ENCODE measurements at places on chromosomes 6 and 20. TPM values are rescaled to one million over a fixed set of nuclear protein-coding genes. Genes with fewer than 3 reads are reported as not detected.

DNA sequence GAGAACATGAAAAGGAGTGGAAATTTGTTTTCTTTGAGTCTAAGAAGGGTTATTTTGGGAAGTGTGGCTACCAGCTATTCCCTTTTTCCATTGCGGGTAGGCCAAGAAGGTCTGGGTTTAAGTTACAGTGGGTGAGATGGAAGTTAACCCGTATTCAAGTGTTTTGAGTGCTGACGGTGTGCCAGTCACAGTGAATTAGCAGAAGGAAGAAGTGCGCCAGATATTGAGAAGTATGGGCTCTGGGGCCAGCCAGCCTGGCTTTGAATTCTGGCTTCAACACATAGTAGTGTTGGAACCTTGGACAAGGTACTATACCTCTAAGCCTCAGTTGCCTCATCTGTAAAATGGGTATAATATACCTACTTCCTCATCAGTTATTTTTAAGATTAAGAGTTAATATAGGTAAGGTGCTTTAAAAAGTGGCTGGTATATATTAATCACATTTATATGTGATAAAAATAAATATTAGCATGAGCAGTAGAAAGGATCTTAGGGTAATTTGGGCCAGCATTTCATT lies 16.3 kb downstream of the ZNF76 start:
- DNase-seq, result no peak

DNA sequence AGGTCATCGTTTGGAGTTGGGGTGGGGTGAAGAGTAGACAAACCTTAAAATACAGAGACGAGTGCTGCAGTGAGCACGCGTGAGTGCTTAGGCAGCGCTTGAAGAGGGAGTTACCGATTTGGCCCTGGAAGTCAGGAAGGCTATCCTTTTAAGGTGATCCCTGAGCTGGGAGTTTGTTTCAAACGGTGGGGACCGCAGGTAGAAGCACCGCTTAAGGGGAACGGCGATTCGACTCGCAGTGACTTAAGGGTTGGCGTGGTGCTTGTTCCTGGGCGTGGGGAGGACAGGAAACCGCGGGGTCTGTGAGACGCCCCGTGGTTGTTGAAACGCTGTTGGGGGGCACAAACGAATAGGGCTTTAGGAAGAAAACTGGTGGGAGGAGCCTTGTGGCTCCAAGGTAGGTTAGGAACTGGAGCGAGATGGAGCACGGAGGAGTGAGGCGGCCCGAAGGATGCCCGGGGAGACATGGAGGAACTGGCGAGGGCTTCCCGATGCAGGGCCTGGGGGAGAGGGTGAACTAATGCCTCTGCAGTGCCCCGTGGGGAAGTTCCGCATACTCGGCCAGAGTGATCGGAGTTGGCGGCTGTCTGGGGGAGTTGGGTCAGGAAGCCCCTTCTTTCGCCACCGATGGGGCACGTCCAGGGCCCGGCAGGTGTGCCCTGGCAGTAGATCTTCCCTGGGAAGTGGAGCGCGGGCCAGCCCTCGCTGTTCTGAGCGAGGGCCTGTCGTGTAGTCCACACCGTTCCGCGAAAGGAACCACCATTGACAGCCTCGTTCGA lies 1.3 kb upstream of the CDYL start:
- peak; percentile 26 for DNase-seq

GRCh38 chr6:884570-884969 lies 191.6 kb upstream of the EXOC2 start:
- DNase-seq, result no peak

GRCh38 chr6:132598473-132598872 lies 8.9 kb upstream of the TAAR5 start:
- DNase-seq, result no peak

DNA sequence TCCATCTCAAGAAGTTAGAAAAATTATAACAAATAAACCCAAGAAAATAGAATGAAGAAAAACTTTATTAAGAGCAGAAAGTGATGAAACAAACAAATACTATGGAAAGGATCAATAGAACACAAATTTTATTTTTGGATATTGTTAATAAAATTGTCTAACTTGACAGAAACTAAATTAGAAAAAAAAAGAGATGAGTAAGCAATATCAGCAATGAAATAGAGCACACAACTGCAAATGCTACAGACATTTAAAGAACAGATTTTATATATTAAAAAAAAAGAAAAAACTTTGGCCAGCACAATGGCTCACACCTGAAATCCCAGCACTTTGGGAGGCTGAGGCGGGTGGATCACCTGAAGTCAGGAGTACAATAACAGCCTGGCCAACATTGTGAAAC lies 628.0 kb downstream of the EPHA7 start:
- DNase-seq, result no peak

DNA sequence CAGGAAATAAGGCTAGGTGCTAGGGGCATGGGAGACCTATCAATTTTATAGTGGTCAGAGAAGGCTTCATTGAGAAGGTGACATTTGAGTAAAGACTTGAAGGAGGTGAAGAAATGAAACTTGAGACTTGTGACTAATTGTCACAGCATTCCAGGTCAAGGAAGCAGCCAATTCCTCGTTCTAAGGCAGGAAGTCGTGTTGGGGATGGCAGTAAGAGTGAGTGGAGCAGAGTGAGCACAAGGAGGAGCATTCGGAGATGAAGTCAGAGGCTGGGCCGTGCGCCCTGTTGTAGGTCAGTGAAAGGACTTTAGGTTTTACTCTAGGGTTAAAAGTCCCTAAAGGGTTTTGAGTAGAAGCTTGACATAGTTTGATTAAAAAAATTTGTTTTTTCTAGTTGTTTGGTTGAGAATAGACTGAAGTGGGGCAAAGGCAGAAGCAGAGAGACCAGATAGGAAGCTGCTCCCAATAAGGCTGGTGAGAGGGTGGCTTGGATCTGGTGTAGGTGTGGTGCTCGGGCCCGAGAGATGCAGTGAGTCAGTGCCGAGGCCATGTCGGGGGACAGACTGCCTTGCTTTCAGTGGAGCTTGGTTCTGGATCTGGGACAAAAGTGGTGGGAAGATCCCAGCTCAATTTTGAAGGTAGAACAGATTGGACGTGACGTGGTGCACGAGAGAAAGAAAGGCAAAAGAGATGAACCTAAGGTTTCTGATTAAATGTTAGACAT lies 2.6 kb upstream of the RSPH3 start:
- DNase-seq, result peak; percentile 16

- DNase-seq, result no peak
These were observed 503.4 kb downstream of the CD109 start for GRCh38 chr6:74199215-74199915.

DNA sequence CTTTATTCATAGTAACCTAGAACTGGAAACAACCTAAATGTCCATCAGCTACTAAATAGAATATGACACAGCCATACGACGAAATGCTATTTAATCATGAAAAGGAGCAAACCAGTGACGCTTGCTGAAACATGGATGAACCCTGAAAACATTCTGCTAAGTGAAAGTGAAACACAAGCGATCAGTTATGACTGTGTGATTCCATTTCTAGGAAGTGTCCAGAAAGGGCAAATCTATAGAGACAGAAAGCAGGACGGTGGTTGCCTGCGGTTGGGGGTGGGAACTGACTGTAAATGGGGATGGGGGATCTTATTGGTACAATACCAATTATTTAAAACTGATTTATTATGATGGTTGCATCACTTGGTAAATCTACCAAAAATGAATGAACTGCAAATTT lies 126.8 kb downstream of the IPCEF1 start:
- peak; percentile 66 for DNase-seq

DNA sequence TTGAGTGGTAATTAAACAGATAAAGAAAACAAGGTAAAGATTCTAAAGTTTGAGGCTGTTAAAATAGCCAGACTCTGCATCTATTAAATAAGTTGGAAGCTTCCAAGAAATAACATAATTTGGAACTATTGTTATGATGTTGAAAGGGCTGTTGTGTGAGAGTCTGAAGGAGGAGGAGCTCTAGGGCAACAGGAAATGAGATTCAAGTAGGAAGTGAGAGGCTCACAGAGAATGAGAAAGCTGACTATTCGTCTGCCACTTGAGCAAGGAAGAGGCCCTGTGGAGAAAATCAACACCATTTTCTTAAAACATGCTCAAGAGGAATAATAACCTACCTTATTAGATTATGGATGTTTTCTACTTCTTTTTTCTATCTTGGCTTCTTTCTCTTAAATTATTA lies 185.2 kb downstream of the SLC24A3 start:
- no peak for DNase-seq

DNA sequence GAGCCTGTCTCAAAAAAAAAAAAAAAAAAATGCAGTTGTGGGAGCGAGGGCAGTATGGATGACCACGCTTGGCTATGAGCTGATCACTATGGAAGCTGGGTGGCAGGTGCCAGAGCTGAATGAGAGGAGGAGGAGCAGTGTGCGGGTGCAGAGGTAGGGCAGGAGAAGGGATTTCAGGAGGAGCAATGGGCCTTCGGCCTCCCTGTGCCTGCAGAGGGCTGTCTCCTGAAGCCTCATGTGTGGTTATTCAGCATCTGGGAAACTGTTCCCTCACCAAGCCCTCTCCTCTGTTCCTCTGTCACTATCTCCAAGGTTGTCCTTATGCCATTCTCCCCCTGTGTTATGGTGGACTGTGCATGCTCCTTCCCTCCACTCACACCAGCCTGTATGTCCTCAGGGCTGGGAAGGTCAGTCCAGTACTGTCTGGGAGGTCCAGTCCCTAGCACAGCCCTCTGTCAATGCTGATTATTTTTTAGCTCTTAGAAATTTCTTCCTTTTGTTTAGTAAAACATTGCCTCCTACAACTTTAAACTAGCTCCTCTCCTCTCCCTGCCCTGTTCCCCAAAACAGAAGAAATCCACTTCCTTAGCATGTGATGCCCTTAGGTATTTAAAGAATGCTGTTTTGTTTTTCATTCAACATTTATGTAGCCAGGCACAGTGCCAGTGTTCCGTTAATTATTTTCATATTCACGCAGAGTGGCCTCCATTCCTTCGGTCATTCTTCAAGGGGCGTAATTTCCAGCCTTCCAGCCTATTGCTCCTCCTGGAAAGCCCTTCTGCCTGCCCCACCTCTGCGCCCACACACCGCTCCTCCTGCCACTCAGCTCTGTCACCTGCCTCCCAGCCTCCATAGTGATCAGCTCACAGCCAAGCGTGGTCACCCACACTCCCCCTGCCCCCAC lies 48.9 kb downstream of the CNBD2 start:
- no peak for DNase-seq

DNA sequence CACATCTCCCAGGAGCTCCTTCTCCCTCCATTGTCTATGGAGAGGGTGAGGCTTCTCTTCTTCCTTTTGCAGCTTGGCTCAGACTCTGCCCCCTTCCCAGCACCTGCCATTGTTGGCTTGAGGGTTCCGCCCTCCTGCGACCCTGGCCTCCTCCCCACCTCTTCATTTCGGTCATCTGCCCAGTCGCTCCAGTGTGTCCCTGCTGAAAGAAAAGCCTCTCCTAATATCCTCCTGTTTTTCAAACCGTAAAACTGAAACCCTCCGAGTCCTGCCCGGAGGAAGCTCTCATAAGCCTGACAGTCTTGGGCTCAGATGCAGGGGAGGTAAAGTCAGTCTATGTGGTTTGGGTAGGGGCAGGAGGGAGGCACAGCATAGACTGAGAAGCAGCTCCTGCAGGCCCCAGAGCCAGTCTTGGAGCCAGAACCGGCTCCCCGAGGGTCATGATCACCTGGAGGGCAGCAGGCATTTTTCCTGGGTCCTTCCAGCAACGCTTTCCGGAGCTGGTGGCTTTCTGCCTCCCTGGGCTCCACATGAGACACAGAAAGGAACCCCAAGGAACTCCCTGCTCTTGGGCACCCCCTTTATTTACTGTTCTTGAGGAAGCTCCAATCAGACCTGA lies 235.1 kb downstream of the SMOC2 start:
- DNase-seq, result no peak

DNA sequence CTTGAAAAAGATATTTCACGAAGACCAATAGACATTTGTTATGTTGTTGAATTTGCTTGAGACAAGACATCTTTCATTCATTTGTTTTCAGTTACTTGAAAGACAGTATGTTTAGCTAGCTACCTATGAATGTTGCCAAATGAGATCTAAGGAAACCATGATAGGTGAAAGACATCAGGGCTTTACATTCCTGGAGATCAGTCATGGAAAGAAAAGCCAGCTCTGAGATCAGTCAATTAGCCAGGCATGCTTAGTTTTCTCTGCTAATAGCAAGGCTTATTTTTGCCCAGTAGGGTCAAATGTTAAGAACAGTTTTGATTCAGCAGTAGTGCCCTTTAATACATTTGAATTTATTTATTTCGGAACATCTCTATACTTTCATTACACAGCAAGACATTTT lies 116.5 kb upstream of the EDN1 start:
- no peak for DNase-seq

- no peak for DNase-seq
These were observed 94.8 kb upstream of the OPRM1 start for GRCh38 chr6:153944201-153944600.

GRCh38 chr20:669573-669972 lies 6.0 kb downstream of the SCRT2 start:
- no peak for DNase-seq

GRCh38 chr6:71226151-71226550 lies 62.5 kb upstream of the OGFRL1 start:
- DNase-seq, result no peak

DNA sequence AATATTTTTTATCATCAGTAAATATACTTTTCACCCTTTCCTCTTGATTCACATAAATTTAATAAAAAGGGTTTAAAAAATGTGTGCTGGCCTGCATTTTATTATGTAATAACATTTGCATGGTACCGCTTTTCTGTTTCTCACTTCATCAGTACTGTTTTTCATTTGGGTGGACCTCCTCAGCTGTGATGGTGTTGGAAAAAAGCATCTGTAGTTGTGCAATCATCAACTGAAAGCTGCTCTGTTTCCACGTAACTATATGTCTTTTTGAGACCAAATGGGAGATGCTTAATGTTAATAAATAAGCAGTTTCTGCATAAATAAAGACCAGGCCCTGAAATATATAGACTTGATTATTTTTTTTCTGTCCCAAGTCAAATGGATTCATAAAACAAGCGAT lies 31.6 kb upstream of the CENPW start:
- DNase-seq, result no peak

DNA sequence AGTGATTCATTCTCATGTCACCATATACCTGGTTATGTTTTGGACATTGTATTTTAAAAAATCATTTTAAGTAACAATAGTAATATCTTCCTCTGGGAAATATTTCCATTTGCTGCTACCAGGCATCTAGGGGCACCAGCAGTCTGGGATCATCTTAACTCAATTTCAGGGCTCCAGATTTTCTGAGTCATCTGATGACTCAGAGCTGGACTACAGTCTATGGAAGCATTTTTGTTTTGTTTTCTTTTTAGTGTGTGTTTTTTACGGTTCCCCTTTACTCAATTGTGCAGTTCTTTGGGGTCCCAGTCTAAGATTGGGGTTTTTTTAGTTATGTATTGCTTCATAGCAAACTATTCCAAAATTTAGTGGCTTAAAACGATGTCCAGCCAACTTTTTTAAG lies 5.7 kb upstream of the FKBP5 start:
- DNase-seq, result no peak

GRCh38 chr6:144568241-144568640 lies 283.1 kb downstream of the UTRN start:
- no peak for DNase-seq

Gene ANGPT4
- not detected for total RNA-seq

Gene RSPO4
- not detected for total RNA-seq

Gene STX11
- total RNA-seq, result 13.9 TPM

Gene TMC2
- total RNA-seq, result not detected

Gene BMP7
- total RNA-seq, result not detected
